ENCODE measurements at places on chromosomes 3 and 15. TPM values are rescaled to one million over a fixed set of nuclear protein-coding genes. Genes with fewer than 3 reads are reported as not detected.

GRCh38 chr3:8938021-8938420, 25.3 kb downstream of the RAD18 start:
- peak; percentile 64 for DNase-seq

- DNase-seq: peak; percentile 21
Observed at GRCh38 chr15:67914537-67915460, 75.0 kb upstream of the RNU6-1 start.

- no peak for DNase-seq
Observed at GRCh38 chr15:31557899-31558298, 231.3 kb downstream of the KLF13 start.

- peak; percentile 70 for DNase-seq
Observed at GRCh38 chr15:59688423-59688781, 718 bp downstream of the BNIP2 start.

HTR3E gene
- not detected for total RNA-seq

GRCh38 chr3:159196359-159196758, 394.5 kb downstream of the MFSD1 start:
- DNase-seq: no peak

DNA sequence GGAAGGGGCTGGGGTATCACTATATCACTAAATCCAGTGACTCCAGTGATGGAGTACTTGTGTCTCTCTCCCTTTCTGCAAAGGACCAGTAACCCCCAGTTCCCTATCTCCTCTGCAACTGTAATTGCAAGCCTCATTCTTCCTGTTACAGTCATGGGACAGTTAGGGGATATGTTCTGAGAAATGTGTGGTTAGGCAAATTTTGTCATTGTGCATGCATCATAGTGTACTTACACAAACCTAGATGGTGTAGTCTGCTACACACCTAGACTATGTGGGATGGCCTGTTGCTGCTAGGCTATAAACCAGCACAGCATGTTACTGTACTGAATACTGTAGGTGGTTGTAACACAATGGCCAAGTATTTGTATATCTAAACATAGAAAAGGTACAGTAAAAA, 2.2 kb downstream of the VPS8 start:
- no peak for DNase-seq

GRCh38 chr3:48248095-48248850, 7.4 kb downstream of the ZNF589 start:
- DNase-seq: no peak

DNA sequence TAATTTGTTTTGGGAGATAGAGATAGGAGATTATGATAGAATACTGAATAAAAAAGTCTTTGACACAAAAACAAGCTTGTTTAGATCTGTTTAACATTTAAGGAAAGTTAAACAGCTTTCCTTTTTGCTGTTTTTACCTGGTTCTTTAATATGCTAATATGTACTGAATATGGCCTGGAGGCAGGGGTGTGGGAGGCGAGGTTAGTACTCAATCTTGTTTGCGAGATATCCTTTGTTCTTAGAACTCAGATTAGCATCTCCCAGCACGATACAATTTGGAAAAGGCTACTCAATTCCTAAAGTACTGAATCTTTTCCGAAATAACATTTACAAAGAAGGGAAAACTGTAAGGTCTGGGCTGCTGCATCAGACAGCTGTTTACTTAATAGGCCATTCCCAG, 40.8 kb upstream of the ST3GAL6 start:
- no peak for DNase-seq

MINAR1 gene
- total RNA-seq: 0.17 TPM

- DNase-seq: peak; percentile 7
Observed at GRCh38 chr3:56885879-56886278, 84.1 kb upstream of the ARHGEF3 start.

CCRL2 gene
- total RNA-seq: not detected

GRCh38 chr3:59101231-59101736, 51.5 kb upstream of the CFAP20DC start:
- peak; percentile 63 for DNase-seq

DNA sequence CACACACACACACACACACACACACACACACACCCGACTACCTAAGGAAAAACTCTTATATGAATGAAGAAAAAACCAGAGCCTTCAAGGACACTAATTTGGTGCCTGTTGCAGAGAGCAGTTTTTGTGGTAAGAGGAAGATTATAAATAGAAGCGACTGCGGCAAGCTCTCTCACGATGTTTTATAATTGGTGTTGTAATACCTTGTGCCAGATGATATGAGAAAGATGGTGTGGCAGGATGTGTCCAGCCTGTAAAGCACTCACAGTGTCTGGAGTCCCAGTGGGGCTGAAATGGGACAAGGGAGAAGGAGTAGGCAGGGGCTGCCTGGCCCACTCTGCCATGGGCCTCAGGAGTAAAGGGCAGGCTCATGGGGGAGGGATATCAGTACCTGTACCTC, 839.9 kb downstream of the AGBL1 start:
- DNase-seq: no peak

GRCh38 chr3:128482666-128483656, 10.0 kb downstream of the GATA2 start:
- DNase-seq: peak; percentile 16

Measured in renal cortical epithelial cell (primary cell).